NT2/D1 (cell line): ENCODE measurements at places on chromosomes 3 and 15.

DNA sequence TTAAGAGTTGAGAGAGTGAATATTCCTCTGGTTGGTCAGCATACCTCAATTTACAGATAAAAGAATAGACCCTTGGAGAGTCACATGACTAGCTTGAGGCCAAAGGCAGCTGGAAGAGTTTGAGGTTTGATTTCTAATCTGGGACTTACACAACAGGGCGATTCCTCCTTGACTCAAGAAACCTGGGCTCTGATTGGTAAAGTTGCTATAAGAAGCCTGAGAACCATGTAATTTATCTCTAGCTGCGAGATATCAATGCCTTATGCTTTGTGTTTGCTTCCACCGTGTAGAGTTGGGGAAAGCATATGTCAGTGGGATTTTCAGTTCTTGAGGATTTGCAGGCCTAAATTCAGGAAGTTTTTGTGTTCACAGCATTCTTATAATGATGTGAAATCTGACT, 206.0 kb downstream of the KLHL25 start:
- DNase-seq, result no peak

- no peak for DNase-seq
Measured at GRCh38 chr15:71448688-71449114, 333.4 kb downstream of the THSD4 start.

DNA sequence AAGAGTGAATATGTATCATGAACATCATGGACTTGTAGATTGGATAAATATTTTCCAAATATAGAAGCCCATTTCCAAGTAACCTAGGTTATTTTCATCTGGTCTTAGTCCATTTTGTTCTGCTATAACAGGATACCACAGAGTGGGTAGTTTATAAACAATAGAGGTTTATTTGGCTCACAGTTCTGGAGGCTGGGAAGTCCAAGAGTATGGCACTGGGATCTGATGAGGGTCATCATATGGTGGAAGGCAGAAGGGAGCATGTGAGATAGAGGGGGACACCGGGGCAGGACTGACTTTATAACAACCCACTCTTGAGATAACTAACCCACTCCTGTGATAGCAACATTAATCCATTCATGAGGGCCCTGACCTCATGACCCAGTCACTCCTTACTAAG, 9.4 kb upstream of the MGA start:
- DNase-seq, result no peak

- DNase-seq, result no peak
Measured at GRCh38 chr15:92709110-92709790, 53.7 kb upstream of the FAM174B start.

GRCh38 chr3:52483577-52484381, 11.4 kb upstream of the STAB1 start:
- no peak for DNase-seq

GRCh38 chr3:97882975-97883598, 61.3 kb downstream of the CRYBG3 start:
- no peak for DNase-seq

DNA sequence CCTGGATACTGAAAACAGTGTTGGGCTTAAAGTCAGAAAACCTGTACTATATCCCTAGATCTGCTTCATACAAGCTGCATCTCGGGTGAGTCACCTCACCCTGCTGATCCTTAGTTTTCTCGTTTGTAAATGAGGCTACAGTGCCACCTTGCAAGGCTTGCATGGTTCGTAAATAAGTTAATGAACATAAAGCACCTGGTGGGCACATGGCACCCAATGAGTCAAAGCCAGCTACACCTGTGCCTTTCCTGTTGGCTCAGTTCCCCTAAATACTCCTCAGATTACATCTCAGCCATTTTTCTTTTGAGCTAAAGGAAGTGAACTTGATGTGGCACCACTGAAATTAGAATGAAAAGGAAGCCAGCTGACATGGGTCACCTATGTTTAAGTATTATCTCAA, 26.5 kb downstream of the RTP1 start:
- no peak for DNase-seq

DNA sequence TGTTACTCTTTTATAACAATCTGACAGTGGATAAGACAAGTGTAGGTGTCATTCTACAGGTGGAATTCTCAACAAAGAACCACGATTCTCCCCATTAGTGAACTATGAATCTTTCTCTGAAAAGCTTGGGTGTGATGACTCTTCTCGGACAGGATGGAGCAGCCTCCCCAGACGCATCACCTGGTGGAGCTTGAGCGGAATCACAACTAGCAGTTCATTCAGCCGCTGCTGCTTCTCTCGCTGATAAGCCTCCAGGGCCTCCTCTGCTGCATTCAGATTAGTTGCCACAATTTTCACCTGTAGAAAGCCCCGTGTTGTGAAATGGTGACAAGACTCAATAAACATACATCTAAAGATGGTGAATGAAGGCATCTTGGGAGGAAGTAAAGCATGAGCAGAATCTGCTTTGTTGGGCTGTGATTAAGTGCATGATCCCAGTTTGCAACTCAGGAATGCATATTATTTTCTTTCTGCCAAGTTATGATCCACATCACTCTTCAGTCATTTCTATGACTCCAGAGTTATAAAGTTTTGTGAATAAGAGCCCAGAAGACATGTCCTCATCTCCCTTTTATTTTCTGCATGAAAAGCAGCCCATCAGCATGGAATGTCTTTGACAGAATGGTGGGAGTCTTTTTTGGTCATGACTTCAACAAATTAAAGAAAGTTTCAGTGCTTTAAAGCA, 93.6 kb downstream of the BOC start:
- DNase-seq, result no peak

- no peak for DNase-seq
Measured at GRCh38 chr15:74233851-74234597, 2.1 kb upstream of the CCDC33 start.

GRCh38 chr3:155219106-155219505, 74.4 kb downstream of the STRIT1 start:
- DNase-seq, result no peak

DNA sequence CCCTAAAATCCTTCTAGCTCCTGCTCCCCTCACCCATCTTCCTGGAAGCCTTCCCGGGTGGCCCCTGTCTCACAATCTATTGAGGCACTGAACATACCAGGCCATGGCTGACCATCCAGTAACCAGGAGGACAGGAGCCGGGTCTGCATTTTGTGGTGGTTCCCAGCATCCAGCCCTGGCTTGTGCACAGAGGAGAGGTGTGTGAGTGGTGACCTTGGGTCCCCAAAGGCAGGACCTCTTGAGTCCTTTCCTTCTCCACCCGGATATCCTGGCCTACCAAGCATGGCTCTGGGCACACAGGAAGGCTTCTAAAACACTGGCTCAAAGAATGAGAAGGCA, 7.8 kb downstream of the CSK start:
- no peak for DNase-seq

GRCh38 chr3:182487611-182488010, 305.7 kb upstream of the ATP11B start:
- no peak for DNase-seq

DNA sequence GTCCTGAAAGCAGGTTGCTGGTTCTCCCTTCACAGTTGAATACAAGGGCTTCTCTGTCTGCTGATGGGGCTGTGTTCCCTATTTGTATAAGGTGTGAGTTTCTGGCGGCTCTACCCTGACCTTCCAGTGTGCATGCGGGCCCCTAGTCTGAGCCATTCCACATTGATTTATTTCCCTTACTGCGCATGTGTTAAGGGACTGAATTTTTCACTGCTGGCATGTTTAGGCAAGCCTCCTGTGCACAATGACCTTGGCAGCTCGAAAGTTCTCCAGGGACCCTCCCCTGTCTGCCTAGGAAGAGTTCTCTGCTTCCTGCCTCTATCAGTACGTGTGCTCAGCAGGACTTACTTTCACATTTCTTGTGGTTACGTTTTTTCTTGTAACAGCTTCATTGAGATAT, 11.4 kb downstream of the TRAK1 start:
- no peak for DNase-seq

DNA sequence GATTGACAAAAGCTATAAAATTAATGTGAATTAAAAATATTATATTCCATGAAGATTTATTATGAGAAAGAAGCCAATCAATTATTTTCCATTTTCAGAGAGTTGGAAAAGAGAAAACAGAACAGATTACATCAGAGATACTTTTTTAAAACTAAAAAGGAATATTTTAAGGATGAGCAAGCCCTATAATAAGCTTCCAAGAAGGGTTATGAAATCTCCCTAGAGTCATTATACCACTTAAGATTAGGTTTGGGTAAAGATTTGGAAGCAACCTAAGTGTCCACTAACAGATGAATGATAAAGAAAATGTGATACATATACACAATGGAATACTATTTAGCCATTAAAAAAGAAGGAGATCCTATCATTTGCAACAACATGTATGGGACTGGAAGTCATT, 51.6 kb upstream of the FSIP1 start:
- DNase-seq, result no peak

DNA sequence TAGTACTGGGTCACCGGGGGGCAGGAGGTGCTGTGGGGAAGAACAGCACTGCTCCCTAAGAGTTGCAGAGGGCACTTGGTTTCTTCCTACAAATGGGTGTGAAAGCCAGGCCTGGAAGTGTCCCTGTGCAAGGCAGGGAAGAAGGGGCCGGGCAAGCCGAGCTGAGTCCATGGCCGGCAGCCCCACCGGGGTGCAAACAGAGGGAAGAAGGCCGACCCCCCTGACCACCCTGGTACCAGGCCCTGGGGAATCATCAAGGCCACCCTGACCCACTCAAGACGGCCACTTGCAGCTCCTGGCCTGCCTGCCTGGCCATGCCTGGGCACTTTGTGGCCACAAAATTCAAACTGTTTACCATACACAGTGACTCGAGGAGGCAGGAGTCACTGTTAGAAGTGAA, 8.7 kb upstream of the DNAJB8 start:
- no peak for DNase-seq

DNA sequence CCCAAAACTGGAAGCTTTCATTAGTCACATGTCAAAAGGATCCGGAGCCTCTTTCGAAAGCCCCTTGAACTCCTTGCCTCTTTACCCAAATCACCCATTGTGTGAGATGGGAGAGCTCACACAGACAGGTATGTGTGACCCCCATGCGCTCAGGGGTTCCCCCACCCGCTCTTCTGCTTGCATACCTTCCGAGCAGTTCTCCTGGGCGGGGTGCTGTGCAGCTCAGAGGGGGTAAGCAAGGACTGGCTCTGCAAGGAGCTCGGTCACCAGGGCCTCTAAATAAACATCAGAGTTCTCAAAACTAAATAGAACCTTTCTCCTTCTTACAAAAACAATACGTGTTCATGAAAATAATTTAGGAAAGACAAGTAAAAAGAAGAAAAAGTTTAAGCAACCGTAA, 55.7 kb downstream of the PXYLP1 start:
- no peak for DNase-seq

DNA sequence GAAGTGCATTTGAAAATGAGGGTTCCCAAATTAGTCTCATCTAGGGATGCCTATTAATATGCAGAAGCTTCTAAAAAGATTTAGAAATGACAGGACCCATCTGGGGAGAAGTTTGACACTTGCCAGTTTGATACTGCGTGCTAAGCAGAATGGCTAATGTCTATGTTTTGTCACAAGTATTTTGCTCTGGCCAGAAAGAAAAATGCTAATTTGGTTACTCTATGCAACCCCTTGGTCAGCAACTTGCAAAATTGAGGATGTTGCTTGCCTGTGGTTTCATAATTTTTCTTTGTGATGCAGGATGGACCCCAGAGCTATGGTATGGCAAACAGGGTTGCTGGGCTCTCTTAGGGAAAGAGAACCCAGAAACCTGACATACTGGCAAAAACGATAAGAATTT, 148.2 kb downstream of the FMN1 start:
- DNase-seq, result no peak

GRCh38 chr15:70892912-70893560, 410 bp downstream of the LRRC49 start:
- DNase-seq, result no peak

DNA sequence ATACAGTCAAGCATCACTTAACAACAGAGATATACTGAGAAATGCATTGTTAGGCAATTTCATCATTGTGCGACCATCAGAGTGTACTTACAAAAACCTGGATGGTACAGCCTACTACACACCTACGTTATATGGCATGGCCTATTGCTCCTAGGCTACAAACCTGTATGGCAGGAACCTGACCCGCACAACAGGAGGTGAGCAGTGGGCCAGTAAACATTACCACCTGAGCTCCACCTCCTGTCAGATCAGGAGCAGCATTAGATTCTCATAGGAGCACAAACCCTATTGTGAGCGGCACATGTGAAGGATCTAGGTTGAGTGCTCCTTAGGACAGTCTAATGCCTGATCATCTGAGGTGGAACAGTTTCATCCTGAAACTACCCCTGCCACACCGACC, 89.7 kb downstream of the SCAPER start:
- DNase-seq, result no peak

DNA sequence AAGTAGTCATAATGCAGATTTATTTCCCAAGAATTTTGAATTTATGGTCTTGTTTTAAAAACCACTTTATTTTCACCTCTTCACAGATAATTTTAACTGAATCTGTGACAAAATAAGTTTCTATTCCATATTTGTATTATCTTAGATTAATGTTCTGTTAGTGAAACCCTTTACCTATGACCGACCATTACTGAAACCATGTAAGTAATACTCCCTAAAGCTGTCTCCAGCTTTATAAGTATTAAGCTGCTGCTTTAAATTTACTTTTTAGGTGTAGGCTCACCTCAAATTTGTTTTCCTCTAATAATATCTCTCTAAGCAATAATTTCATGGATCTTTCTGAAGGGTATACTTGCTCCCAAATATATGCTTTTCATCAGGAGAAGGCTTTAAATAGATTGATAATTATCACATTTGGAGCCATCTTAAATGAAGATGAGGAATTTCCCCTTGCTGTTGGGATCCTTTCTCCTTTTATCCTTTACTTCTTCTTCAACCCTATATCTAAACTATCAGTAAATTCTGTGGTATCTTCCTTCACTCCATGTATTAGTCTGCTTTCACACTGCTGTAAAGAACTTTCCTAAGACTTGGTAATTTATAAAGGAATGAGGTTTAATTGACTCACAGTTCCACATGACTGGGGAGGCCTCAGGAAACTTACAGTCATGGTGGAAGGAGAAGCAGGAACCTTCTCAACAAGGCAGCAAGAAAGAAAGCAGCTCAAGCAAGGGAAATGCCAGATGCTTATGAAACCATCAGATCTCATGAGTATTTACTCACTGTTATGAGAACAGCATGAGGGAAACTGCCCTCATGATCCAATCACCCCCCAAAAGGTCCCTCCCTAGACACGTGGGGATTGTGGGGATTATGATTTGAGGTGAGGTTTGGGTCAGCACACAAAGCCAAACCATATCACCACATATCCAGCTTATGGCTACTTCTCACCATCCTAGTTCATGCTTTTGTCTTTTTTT, 92.3 kb upstream of the P2RY1 start:
- no peak for DNase-seq

GRCh38 chr3:114892131-114892879, 254.8 kb downstream of the ZBTB20 start:
- no peak for DNase-seq
